ENCODE measurements at places on chromosomes 1 and 21.

GRCh38 chr21:39022863-39023693, 160.2 kb downstream of the PSMG1 start:
- no peak for DNase-seq

DNA sequence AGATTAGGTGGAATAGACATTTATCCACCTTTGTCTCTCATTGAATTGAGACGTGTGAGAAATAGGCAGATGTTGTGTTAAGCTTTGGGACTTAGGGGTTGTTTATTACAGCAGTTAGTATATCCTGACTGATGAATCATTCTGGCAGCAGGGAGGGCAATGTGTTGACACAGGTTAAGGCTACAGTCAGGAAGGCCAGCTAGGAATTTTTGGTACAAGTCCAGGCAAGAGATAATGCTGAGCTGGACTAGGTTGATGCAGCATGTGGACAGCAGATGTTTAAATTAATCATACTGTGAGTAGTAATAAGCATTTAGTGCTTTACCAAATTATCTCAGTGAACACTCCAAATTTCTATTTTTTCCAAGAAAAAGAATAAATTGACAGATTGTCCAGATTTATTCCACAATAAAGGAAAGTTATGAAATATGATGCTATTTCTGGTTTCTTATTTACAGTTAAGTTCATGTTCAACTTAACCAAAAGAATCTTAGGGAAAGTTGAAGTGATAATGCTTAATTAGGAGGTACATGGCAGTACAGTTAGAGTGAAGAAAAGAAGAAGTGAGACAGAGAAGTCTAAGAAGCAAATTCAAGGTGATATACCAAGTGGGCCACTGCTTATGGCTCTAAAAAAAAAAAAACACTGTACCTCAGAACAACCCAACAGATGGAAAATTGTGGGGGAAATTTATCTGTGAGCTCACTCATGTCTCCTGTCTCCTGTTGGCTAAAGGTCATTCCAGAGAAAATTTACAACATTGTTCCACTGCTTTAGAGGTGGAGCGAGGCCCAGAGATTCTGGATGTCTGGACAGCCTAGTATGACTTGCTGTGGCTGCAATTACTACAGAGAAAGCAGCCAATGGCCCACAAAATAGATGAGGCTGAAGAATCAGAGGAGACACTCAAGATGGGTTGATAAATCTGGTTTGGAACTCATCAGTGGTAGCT, 102.7 kb upstream of the C21orf91 start:
- DNase-seq, result peak; percentile 98

DNA sequence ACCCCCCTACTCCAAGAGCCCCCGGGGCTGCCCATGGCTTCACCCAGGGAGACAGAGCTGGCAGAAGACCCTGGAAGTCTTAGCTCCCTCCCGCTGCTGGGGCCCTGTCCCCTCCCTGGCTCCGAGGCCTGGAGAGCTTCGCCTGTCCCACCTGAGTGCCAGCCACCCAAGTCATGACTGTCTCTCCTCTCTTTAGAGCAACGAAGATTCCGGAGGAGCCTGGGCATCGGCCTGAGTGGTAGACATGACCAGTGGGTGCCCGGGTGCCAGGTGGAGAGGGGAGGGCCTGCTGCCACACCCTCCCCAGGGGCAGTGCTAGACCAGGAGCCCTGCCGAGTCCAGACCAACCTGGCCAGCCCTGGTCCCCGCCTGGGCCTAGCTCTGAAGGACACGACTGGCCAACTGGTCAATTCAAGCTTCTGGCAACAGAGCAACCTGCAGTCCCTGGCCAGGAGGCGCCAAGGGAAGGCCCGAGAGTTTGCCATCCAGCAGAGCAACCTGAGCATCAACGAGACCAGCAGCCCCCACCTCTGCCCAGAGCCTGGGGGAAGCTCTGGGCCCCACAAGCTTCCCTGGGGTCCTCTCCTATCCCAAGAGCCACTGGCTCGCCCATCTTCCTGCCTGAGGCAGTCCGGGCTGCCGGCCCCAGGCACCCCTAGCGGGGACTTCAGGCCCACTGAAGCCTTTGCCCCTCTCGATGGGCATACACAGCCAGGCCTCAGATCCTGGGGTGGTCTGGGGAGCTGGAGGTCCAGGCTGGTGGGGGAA, 3.9 kb downstream of the C1orf167 start:
- no peak for DNase-seq

DNA sequence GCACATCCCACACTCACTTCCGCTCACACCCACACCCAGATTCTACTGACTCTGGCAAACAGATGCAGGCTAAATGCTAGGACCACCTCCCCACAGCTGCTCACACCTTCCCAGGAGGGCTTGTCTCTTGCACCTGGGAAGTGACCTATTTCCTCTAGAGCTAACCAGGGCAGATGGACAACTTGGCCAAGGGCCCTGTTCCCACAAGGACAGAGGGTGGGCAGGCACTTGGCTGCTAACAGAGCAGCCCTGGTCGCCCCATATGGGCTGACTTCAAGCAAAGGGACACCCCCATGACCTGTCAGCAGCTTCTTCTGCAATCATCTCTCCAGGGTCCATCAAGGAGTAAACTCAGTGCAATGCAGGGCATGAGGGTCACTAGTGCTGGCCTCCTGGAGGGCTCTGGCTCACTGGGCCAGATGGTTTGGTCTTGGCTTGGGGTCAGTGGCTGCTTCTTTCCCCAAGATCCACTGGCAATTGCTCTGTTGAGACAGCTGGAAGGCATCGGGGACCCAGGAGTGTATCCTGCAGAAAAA, 641.5 kb downstream of the PLPP3 start:
- DNase-seq, result no peak

DNA sequence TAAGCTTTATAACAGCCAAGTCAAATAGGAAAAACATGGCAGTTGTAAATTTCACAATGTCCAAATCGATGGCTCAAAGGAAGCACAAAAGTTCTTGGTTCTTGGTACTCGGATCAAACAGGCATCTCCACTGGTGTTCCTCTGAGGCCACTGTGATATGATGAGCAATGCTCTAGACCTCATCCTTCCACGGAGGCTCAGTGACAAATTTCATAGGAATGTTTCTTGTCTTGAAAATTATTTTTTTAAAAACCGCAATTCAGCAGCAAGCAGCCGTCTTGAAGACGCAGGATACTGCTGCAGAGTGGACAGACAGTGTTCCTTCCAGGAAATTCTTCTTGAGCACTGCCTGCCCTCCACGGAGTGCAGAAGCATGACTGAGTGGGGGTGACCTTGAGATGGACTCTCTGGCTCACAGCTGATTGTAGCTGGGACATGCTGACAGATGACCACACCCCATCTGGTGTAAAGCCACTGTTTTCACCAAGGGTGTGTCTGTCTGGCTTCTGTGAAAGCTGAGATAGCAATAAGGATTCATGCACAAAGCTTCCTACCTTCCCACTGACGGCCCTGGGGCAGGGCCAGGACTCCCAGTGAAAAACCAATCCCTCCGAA, 61.9 kb downstream of the TIAM1 start:
- DNase-seq, result peak; percentile 76

DNA sequence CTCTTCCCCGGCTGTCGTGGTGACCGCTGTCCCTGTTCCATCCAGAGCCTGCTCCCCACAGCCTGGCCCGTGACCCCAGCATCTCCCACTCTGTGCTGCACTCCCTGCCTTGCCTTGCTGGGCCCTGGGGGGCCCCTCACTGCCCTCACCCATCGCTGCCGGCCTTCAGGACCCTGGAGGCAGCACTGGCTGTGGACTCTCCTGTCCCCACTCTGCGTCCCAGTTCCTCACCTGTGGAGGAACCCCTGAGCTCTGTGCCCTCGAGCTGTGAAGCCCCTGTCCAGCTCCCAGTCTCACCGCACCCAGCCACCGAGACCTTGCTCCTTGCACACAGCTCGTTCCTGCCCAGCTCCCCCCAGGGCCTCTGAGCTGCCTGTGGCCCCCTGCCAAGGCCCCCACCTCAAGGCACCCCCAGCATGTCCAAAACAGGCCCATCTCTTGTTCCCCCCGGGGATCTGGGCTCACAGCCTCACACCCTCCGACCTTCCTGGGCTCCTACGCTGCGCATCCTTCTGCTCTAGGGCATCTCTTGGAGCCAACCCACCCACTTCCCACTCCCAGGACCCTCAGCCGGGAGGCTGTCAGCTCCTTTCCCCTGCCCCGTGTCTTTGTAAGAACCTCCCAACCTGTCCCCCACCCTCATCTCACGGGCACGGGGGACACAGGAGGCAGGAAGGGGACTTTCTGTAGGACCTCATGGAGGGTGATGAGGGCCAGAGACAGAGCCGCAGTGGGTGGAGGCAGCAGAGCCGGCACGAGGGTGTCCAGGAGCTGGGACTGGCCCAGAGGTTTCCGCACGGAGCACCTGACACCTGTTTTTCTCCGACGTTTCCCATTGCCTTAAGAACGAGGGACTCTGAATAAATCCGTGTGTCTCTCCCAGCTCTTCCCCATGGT, 109.3 kb downstream of the WDR4 start:
- DNase-seq, result no peak

DNA sequence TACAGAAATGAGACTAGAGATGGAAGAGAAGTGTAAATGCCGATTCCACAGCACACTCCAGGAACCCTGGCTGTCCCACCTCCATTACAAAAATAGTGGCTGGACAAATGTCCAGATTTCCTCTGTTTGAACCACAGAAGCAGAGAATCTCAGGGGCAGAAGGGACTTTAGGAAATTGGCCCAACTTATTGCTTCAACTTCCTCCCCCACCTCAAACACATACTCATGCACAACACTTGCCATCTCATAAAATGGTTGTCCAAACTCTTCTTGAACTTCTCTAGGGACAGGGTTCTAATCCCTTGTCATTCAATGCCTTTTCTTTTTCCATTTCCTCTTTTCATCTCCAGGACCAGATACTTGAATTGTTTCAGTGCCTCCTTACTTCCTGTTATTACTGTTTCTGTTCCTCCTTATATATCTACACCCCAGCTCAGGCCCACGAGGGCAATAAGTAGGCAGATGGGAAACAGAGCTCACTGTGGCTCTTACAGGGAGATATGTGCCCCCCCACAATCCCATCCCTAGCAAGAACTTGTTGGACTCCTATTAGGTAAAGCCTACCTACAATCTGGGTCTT, 8.5 kb upstream of the B4GALT3 start:
- DNase-seq, result no peak

DNA sequence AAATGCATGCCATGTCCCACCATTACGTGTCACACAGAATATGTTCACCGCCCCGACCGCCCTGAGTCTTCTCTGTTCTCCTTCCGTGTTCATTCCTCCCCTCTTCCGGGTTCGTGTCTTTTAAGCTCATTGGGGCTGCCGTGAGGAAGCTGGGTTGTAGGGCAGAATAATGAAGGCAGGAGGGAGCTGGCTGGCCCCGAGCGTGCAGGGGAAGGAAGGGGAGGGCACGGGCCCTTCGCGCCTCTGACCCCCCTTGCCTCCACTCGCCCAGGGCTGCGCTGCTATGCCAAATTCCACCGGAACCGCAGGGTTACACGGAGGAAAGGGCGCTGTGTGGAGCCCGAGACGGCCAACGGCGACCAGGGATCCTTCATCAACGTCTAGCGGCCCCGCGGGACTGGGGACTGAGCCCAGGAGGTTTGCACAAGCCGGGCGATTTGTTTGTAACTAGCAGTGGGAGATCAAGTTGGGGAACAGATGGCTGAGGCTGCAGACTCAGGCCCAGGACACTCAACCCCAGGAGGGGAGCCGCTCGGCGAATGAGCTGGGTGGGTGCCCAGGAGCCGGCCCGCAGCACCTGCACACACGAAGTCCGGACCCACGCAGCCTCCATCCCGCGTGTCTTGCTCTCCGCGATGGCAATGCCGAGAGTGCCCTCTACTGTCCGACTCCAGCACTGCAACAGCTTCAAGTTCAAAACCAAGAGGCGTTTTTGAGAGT, 16.5 kb upstream of the AGTRAP start:
- peak; percentile 22 for DNase-seq

DNA sequence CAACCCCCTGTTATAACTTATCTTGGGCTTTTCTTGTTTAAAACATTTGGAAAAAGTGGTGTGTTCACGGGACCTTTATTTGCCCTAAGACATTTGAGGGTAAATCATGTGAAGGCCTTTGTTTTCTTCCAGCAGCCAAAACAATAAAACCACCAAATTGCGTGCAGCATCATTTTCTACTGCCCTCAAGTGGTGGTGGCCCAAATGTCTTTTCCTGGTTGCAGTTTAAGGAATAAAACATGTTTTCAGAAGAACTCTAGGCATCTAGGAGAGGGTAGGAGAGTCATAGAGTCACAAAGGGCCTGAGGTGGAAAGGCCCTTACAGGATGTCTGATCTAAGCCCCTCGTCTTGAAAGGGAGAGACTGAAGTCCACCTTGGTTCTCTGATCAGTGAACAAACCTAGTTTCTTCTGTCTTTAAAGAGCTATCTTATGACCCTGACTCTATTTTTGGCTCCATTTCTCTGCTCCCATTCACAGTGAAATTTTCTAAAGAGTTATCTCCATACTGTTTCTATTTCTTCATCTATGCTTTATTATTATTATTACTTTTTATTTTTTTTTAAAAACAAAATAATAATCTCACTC, 16.0 kb upstream of the EPS15 start:
- DNase-seq, result peak; percentile 45

GRCh38 chr1:13546791-13547190, 33.0 kb upstream of the LRRC38 start:
- DNase-seq, result no peak

DNA sequence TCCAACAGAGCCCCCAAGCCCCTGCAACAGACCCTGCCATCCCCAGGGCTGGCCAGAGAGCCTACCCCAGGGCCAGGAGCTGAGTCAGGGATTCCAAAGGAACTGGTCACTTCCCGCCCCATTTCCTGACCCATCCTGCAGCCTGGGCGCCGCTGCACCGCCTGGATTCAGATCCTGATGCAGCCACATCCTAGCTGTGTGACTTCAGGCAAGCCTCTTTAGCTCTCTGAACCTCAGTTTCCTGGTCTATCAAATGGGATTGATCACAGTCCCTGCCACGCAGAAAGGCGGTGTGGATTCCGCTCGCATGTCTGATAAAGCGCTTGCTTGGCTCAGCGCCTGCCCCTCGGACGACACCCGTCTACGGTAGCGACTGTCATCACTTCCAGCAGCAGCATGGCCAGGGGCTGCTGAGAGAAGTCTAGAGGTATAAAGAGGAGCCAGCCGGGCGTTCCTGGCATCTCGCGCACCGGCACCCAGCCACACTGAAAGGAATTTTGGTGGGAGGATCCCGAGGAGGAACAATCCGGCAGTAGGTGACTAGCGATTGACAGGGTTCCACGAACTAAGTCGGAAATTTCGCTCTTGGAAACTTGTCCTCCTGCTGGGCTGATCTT, 10.1 kb downstream of the EPHA2 start:
- DNase-seq, result peak; percentile 79

DNA sequence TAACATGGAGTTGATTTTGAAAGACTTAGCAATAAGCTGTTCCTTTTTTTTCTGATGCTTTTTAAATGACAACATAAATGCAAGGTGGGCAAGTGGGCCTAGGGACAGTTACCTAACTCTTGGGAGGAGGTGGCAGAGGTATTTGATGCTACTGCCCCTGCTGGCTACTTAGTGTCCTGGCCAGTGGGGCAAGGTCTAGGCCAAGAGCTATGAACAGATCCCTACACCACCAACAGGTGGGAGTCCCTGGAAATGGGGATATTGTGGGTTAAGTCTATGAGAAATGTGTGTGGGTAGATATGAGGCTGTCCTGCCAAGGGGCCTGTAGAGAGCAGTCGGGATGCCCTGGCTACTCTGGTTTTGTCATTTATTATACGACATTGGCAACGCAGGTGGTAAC, 31.3 kb upstream of the B3GALT5 start:
- DNase-seq, result no peak

- DNase-seq, result no peak
These were observed 15.5 kb upstream of the GSTM4 start for GRCh38 chr1:109640285-109640865.

GRCh38 chr21:45996311-45997204, 15.0 kb downstream of the COL6A1 start:
- no peak for DNase-seq

GRCh38 chr1:113875714-113876113, 4.2 kb upstream of the PTPN22 start:
- DNase-seq, result no peak

GRCh38 chr1:108961752-108962486, 1.4 kb downstream of the CLCC1 start:
- no peak for DNase-seq
